ENCODE measurements at places on chromosomes 11 and 22.

GRCh38 chr11:61543606-61544306, 35.2 kb downstream of the LRRC10B start:
- DNase-seq, result peak; percentile 49

DNA sequence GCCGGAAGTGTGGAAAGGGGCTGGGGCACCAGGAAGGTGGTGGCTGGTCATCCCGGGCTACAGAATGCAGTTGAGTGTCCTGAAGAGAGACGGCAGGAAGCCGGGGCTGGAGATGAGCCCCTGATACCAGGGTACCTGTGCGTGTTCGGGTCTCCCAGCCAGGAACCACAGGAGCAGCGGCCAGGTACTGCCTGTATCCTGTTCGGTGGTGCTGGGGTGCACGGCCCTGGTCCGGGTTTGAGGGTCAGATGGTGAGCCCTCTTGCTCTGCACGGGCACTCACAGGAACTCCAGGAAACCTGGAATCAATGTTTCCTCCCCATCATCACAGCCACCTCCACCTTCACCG, 253.1 kb upstream of the B3GAT1 start:
- DNase-seq, result no peak

DNA sequence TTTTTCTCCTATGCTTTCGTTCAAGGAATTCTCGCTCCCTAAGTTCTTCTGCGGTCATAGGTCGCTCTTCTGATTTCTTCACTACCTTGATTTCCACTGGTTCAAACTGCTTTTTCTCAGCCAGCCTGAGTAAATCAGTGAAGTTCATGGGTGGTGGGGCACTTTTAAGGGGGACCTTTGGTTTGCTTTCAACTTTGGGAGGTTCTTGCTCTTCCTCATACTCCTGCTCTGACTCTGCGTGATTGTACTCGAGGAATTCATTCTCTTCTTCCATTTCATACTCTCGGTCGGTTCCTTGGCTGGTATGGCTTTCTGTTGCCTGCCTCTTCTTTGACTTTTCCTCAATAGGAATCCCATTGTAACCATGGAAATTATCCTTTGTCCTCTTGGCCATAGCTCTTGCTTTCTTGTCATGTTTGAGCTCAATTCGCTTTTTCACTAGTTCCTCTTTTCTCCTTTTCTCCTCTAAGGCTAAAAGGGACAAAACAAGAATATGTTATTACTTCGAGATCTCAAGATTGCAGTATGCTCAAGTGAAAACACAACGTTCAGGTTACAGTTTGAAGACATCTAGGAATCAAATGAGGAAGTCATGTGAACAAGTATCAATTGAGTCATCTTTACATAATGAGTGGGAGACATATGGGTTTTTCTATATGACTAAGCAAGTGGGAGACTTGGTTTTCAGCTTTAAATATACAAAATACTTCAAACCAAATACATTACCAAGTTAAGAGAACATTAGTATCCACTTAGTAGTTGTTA, 16.2 kb downstream of the MISFA start:
- no peak for DNase-seq

DNA sequence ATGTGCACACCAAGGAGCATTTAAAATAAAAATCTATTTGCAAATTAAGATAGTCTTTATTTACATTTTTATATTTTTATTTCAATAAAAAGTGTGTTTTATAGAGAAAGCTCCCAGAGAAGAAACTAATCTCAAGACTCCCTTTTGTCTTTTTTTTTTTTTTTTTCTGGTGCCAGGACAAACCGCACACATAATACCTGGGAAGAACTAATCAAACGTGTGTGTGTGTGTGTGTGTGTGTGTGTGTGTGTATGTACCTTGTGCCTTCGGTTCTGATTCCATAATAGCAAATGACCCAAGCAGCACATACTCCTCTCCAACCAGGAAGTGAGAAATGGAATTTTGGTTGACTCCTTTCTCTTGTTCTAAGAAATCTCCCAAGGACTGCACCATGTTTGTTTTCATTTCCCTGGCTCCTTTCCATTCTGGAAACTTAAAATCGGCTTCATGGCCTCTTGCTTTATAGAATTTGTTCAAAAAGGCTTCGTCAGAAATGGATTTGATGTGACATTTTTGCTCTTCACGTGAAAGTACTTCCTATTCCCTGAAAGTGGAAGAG, 65.3 kb downstream of the ST3GAL4 start:
- no peak for DNase-seq

- no peak for DNase-seq
Observed at GRCh38 chr11:69832561-69833413, 13.6 kb upstream of the FGF3 start.

DNA sequence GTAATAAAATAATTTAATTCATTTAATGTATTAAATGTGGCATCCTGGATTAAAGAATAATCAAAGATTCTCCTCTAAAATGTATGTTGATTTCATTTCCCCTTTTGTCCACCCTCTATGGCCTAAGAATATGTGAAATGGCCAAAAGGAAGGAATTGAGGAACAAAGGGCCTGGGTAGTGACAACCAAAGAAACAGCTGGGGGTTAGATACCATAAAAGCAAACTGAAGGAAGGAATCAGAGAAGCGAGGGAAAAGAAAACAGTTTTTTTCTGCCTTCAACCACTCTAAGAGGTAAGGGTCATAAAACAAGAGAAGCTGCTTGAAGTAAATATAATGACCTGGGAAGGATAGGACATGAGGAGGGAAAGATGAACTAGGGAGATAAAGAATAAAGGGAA, 139.3 kb downstream of the FAM76B start:
- no peak for DNase-seq

DNA sequence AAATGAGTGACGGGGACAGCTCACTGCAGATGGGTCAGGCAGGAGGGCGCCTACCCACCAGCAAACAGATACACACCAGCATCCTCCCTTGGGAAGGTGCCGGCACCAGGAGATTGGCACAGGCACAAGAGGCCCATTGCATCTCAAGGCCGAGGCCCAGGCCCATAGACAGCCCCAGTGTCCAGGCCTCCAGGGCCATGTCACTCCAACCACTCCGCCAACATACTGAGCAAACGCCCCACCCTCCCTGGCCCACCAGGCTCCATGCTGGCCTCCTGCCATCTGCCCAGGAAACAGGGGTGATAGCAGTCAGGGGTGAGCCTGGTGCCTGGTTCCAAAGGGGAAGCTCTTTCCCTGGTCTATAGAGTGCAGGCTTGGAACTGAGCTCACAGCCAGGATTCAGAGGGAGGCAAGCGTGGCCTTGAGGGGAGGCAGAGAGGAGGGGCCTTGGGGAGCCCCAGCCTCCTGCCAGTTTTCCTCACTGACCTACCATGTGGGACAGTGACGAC, 34.7 kb downstream of the PISD start:
- DNase-seq, result no peak

- no peak for DNase-seq
Observed at GRCh38 chr11:9512370-9513019, 51.7 kb downstream of the ZNF143 start.

DNA sequence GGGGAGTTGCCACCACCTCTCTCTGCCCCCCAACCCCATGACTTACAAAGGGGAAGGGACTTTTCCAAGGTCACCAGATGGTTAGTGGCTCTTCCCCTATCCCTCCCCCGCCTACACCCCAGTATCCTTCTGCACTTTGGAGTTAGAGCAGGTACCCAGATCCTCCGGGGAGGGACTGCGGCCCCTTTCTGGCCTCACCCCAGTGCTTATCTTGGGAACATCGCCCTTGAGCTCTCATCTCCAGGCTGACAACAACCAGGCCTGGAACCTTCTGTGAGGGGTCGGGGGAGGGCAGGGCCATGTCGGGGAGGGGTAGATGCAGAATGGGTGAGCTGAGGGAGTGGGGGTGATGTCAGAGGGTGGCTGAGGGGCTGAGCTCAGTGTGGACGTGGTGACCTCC, 7.5 kb upstream of the NAALADL1 start:
- no peak for DNase-seq

DNA sequence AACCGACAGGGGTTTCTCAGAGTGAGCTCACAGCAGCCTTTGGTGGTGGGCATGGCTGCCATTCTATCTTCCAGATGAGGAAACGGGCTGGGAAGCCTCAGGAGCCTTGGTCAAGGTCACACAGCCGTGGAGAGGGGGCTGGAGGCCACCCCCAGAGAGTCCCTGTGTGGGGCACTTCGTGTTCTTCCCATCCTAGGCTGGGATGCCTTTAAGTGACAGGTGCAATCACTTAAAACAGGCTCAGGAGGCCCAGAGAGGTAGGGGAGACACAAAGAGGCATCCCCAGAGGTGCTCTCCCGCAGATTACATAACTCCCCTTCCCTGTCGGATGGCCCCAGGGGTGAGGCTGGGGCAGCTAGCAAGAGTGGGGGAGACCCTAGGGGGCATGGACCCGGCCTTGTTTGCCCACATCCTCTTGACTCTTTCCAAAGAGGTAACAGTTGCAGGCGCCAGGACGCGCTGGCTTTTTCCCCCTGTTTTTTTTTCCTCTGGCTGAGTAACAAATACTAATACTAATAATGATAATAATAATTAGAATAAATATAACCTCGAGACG, 17.5 kb upstream of the SHISAL1 start:
- DNase-seq, result no peak

DNA sequence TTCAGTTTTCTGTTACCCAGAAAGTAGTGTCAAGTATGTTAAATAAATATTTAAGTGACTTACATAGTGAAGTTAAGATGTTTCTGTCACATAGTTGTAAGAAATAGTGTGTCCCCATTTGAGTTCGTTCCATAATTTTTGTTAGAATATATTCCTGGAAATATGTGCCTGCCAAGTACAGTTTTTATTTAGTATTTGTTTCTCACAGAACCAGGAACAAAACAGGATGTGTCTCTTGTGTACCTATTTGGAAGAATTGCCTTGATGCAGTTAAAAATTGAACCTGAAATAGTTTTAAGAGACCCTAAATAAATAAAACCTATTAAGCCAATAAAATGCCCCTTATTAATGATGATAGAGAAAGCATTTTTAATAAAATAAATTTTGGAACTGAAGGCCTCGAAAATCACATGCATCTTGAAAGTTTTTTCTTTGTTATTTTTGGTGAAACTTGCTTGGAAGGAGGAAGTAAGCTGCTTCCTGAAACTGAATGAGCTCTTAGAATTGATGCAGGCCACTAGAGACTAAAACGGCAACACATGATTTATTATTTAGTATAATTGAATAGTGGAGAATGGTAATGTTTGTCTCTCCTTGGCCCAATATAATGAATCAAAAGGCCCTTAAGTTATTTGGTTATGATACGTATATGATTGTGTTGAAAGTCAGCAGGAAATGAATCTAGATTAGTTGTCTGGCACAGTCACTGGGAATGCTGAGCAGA, 55.9 kb downstream of the SWAP70 start:
- no peak for DNase-seq

DNA sequence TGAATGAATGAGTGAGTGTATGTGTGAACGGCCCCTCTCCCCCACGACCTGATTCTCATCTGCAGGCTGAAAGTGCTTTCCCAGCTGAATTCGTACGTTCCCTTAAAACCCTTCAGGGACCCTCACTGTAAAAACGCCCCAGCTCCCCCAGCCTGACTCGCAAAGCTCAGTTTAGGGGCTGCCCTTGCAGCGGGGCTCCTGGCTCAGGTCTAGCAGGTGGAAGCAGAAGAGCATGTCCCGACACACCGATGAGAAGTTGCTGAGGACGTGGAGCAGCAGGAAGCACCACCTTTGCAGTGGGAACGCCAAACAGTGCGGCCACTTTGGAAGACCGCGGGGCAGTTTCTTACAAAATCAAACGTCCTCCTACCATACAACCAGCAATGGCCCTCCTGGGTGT, 3.6 kb upstream of the MRPL23 start:
- no peak for DNase-seq

- DNase-seq, result peak; percentile 65
Observed at GRCh38 chr11:57786436-57786835, 24.8 kb downstream of the CTNND1 start.

GRCh38 chr11:100525635-100526034, 161.5 kb upstream of the ARHGAP42 start:
- DNase-seq, result no peak

GRCh38 chr11:64185693-64186491, at the start of gene STIP1:
Gene STIP1, plus strand, starts transcription at chr11:64186171. Its CDS starts 91 bp downstream, at chr11:64186262.
- peak; percentile 100 for DNase-seq

GRCh38 chr11:11351042-11351586, 1.9 kb downstream of the CSNK2A3 start:
- no peak for DNase-seq

GRCh38 chr11:68006606-68007166, 2.8 kb upstream of the UNC93B1 start:
- DNase-seq, result no peak

GRCh38 chr22:36470162-36470993, 11.1 kb downstream of the TXN2 start:
- DNase-seq, result peak; percentile 86

DNA sequence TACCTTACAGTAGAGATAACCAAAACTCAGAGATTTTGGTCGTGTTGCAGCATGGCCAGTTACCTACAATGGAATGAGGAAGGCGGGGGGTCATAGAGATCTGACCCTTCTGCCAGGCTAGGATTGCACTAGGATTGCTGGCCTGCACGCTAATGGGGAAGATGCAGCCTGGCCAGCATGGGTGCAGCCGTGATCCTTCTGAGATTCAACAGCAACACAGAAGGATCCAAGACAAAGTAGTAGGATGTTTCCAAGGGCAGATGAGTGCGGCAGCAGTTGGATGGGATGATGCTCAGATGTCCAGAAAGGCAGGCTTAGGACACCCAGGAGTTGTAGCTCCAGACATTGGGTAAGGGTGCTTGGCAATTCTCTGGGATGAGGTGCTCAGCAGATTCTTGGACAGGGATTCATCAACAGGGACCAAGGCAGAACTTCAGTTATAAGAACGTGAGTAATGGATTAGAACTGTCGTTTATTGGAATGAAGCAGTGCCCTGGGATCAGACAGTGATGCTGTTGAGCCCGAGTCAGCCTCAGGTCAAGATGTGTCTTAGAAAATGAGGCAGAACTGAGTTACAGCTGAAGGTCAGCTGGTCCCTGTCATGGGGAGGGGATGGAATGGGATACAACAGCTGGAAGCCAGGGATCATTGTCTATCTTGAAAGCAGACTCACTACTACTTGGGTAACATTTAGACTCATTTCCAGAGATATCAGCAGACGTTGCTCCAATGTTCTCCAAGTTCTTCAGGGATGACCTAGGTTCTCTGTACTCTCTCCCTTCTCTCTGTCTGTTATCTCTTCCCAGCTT, 71.0 kb downstream of the PARVA start:
- DNase-seq, result no peak

DNA sequence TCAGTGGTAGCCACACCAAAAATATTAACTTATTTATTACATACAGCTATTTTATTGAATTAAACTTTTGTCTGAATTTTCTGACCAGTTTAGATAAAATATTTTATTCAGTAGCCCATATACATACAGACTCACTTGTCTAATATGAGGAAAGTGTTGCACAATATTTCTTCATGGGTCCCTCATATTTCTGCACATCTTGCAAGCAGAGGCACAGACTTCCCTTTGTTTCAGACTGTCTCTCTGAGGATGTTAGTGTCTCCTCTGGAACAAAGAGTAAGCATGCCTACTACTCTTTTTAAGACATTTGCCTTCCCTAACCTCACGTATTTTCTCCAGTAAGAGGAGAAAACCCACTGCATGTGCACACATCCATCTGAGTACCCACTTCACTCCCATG, 81.2 kb downstream of the OR5AK2 start:
- DNase-seq, result no peak

All from fibroblast of skin of back (primary cell).